ENCODE measurements at places on chromosomes 1 and 21. TPM values are rescaled to one million over a fixed set of nuclear protein-coding genes. Genes with fewer than 3 reads are reported as not detected.

DNA sequence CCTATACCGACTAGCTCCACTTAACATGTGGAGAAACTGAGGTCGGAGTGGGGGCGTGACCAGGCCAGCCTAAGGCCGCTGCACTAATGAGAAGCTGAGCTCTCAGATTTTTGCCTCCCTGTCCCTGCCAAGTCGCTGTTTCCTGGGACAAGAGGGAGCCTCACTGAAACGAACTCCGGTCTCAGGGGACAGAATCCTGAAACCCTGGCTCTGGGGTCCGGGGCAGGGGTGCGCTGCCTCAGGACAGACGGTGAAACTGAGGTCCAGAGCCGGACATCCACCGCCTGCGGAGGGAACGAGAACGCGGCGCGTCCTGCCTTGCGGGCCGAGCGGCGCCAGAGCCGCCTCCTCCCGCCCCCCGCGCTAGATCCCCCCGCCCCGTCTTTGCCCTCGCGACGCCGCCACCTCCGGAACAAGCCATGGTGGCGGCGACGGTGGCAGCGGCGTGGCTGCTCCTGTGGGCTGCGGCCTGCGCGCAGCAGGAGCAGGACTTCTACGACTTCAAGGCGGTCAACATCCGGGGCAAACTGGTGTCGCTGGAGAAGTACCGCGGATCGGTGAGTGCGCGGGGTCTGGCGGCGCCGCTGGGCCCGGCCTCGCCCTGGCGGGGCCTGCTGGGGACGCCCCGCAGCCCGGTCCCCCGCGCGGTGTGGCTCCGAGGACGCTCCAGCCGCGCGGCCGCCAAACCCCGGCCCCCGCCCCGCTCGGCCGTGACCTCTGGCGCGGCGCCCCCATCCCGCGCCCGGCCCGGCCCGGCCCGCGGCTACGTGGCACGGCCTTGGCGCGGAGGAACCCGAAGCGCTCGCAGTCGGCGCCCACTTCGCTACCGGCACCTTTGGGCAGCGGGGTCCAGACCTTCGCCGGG is at the start of gene GPX7:
Gene GPX7, plus strand, starts transcription at position 381 of the 865 bp plus-strand sequence. Its CDS starts 39 bp downstream, at position 420.
- peaks cover 18% of the 10 kb centered on the region for H3K4me1 ChIP-seq
- peak within 1 kb of the TSS; percentile 82 for H3K27ac ChIP-seq
- H3K36me3 ChIP-seq, result peaks cover 7% of the 10 kb centered on the region

GRCh38 chr1:83942914-83943313 is 56.0 kb downstream of the TTLL7 start:
- H3K4me1 ChIP-seq, result no peaks in the 10 kb centered on the region
- no peak overlapping the region for H3K27ac ChIP-seq
- DNase-seq, result no peak
- peaks cover 4% of the 10 kb centered on the region for H3K36me3 ChIP-seq

DNA sequence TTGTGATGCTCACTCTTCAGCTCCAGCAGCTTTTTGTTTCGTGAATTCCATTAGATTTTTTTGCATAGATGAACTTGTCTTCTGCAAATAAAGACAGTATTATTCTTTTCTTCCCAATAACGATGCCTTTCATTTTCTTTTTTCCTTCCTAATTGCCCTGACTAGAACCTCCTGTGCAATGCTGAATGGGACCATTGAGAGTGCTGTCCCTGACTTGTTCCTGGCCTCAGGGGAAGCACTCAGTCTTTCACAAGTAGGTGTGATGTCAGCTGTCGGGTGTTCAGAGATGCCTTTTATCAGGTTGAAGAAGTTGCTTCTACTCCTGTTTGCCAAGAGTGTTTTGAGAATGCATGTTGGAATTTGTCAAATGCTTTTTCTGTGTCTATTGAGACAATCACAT is 64.3 kb upstream of the ADARB1 start:
- H3K36me3 ChIP-seq, result no peaks in the 10 kb centered on the region
- peaks cover 36% of the 10 kb centered on the region for H3K4me1 ChIP-seq
- DNase-seq, result no peak
- no peak overlapping the region for H3K27ac ChIP-seq
- H3K4me3 ChIP-seq, result no peak overlapping the region

CLDN19 gene
- total RNA-seq, result not detected

HYI gene
- total RNA-seq, result 43.2 TPM

DNA sequence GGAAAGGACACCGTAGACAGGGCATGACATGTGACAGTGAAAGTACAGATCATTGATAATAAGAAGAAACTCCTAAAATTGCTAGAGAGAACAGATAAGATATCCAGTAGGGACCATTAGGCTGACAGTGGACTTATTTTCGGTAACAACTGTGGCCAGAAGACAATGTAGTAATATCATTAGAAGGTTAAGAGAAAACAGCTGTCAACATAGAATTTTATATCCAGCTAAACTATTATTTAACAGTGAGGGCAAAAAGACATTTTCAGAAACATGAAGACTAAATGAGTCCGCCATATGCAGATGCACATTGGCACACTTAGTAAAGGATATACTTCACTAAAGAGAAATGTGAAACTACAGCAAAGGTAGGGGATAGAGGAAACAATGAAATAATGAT is 95.4 kb upstream of the GUCA2B start:
- no peaks in the 10 kb centered on the region for H3K4me1 ChIP-seq
- no peak for DNase-seq
- no peak overlapping the region for H3K4me3 ChIP-seq

- H3K27me3 ChIP-seq, result no peaks in the 10 kb centered on the region
- peak overlapping the region; percentile 45 for H3K27ac ChIP-seq
- H3K4me1 ChIP-seq, result peaks cover 8% of the 10 kb centered on the region
- peaks cover 38% of the 10 kb centered on the region for H3K36me3 ChIP-seq
Measured at GRCh38 chr1:114458237-114458777, 52.7 kb downstream of the TRIM33 start.

- peaks cover 5% of the 10 kb centered on the region for H3K36me3 ChIP-seq
- H3K27ac ChIP-seq, result peak overlapping the region; percentile 52
Measured at GRCh38 chr1:219324629-219325367, 151.1 kb downstream of the LYPLAL1 start.

PRDM2 gene
- total RNA-seq, result 51.7 TPM

- DNase-seq, result no peak
- no peaks in the 10 kb centered on the region for H3K27me3 ChIP-seq
- H3K4me3 ChIP-seq, result peak overlapping the region; percentile 39
- H3K27ac ChIP-seq, result peak overlapping the region; percentile 86
Measured at GRCh38 chr1:201766131-201766866, 62.7 kb upstream of the IPO9 start.

KCNJ9 gene
- total RNA-seq, result not detected

KIF26B gene
- 8.6 TPM for total RNA-seq

DNA sequence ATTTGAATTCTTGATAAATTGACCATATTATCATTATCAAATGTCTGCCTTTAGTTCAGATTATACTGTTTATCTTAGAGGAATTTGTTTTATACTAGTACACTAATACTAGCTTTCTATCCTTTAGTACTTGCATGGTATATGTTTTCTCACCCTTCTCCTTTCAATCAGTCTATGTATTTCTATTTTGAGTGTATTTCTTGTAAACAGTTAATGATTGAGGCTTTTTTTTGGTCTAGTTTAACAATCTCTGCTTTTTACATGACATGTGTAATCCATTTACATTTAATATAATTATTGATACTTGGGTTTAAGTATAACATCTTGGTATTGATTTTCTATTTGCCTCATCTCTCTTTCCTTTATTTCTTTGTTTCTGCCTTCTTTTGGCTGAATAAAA is 224.9 kb downstream of the CENPF start:
- peaks cover 12% of the 10 kb centered on the region for H3K4me1 ChIP-seq
- H3K4me3 ChIP-seq, result no peak overlapping the region
- H3K27me3 ChIP-seq, result no peaks in the 10 kb centered on the region
- no peak for DNase-seq
- no peak overlapping the region for H3K27ac ChIP-seq

- no peaks in the 10 kb centered on the region for H3K27me3 ChIP-seq
- no peak overlapping the region for H3K27ac ChIP-seq
- DNase-seq, result peak; percentile 46
- H3K4me1 ChIP-seq, result no peaks in the 10 kb centered on the region
- no peaks in the 10 kb centered on the region for H3K36me3 ChIP-seq
Measured at GRCh38 chr1:178500091-178500770, 3.5 kb upstream of the CLEC20A start.

CRABP2 gene
- 146 TPM for total RNA-seq

DNA sequence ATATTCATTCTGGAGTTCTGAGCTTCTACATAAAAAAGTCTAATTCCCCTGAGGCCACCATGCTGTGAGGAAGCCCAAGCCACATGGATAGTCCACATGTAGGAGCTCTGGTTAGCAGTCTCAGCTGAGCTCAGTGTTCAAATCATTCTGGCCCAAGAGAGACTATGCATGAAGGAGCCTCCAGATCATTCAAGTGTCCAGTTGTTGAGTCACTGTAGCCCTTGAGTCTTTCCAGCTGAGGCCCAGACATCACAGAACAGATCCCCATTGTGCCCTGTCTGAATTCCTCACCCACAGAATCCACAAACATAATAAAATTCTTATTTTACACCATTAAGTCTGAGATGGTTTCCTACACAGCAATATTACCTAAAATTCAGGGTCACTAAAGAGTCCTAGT is 107.0 kb upstream of the NGF start:
- no peaks in the 10 kb centered on the region for H3K36me3 ChIP-seq
- DNase-seq, result no peak
- H3K4me3 ChIP-seq, result no peak overlapping the region
- no peak overlapping the region for H3K27ac ChIP-seq

DNA sequence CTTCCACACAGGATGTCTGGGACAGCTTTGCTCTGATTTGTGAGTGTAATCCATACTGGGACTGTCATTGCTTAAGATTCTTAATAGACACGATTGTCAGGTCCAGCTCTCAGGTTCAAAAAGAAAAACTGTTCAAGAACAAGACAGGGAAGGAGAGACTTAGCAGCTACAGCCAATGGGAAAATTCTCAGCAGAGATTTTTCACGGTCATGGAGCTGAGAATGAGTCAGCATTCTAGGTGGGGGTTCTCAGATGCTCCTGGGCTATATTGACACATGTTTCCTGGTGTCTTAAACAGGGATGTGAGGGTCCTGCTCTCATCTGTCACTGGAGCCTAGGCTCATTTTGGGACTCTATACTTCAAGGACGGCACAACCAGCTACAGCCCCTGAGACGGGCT is 318.3 kb downstream of the RRAGC start:
- no peaks in the 10 kb centered on the region for H3K36me3 ChIP-seq
- H3K27ac ChIP-seq, result no peak overlapping the region
- no peak for DNase-seq
- peaks cover 7% of the 10 kb centered on the region for H3K4me1 ChIP-seq

- no peaks in the 10 kb centered on the region for H3K36me3 ChIP-seq
- no peaks in the 10 kb centered on the region for H3K4me1 ChIP-seq
- DNase-seq, result no peak
- H3K4me3 ChIP-seq, result no peak overlapping the region
- H3K27me3 ChIP-seq, result peaks cover 67% of the 10 kb centered on the region
Measured at GRCh38 chr1:200053091-200053490, 25.6 kb downstream of the NR5A2 start.

DNA sequence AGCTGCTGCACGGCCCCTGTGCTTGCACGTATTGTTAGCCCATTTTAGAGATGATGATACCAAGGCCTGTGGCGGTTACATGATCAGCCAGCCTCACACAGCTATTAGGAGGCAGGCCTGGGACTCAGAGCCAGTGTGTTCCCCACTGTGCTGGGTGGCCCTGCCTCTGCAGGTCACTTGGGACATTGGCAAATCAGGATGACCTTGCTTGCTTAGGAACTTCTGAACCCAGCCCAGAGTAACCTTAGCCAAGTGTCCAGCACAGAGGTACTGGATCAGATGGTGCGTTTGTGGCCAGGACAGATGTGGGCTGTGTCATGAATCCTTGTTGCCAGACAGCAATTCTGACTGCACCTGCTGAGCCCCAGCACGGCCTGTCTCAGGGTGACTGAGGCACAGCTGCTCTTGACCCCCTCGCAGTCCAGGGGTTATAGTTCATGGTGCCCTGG is 28.1 kb downstream of the LDLRAP1 start:
- no peaks in the 10 kb centered on the region for H3K36me3 ChIP-seq
- DNase-seq, result no peak
- H3K4me3 ChIP-seq, result no peak overlapping the region
- H3K27me3 ChIP-seq, result no peaks in the 10 kb centered on the region
- no peak overlapping the region for H3K27ac ChIP-seq
- H3K4me1 ChIP-seq, result peaks cover 55% of the 10 kb centered on the region

TRIM67 gene
- total RNA-seq, result 0.39 TPM

RHOC gene
- 296 TPM for total RNA-seq

DNA sequence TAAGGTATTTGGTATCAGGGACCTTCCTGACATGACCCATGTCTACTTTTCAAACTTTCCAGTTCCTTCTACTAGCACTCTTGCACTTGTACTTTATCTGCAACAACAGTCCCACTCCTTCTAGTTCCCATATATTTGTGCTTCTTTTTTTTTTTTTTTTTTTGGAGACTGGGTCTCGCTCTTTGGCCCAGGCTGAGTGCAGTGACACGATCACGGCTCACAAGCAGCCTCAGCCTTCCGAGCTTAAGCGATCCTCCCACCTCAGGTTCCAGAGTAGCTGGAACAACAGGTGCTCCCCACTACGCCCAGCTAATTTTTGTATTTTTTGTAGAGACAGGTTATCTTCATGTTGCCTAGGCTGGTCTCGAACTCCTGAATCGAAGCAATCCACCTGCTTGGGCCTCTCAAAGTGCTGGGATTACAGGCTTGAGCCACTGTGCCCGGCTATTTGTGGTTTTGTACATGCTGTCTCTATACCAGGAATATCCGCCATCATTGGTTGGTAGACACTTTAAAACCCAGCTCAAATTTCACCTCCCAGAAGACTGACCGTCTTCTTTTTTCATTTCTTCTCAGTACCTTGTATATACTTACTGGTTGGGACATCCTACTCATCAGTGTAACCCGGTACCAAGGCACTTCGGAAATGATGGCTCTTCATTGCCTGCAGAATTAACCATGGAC is 1.1 kb downstream of the ZMYM1 start:
- H3K36me3 ChIP-seq, result peaks cover 14% of the 10 kb centered on the region
- H3K27ac ChIP-seq, result peak overlapping the region; percentile 98
- peaks cover 22% of the 10 kb centered on the region for H3K4me1 ChIP-seq
- H3K27me3 ChIP-seq, result peaks cover 2% of the 10 kb centered on the region
- H3K4me3 ChIP-seq, result peak overlapping the region; percentile 98
- DNase-seq, result no peak

- H3K27me3 ChIP-seq, result no peaks in the 10 kb centered on the region
- DNase-seq, result no peak
- H3K27ac ChIP-seq, result peak overlapping the region; percentile 89
- no peak overlapping the region for H3K4me3 ChIP-seq
- H3K4me1 ChIP-seq, result peaks cover 88% of the 10 kb centered on the region
- peaks cover 4% of the 10 kb centered on the region for H3K36me3 ChIP-seq
Measured at GRCh38 chr1:2274929-2275475, 46.9 kb downstream of the SKI start.

- no peak for DNase-seq
- peak within 1 kb of the TSS; percentile 68 for H3K4me3 ChIP-seq
- peaks cover 1% of the 10 kb centered on the region for H3K36me3 ChIP-seq
Measured at GRCh38 chr1:52632732-52633290, at the start of gene SHISAL2A. Gene SHISAL2A (plus strand): TSS chr1:52633168. CDS start chr1:52633494, 326 bp downstream.

- H3K4me1 ChIP-seq, result no peaks in the 10 kb centered on the region
- no peak overlapping the region for H3K4me3 ChIP-seq
- H3K27ac ChIP-seq, result no peak overlapping the region
- H3K36me3 ChIP-seq, result no peaks in the 10 kb centered on the region
Measured at GRCh38 chr1:241962153-241962552, 4.6 kb downstream of the BECN2 start.

- H3K4me1 ChIP-seq, result peaks cover 74% of the 10 kb centered on the region
- DNase-seq, result no peak
- no peaks in the 10 kb centered on the region for H3K27me3 ChIP-seq
- peak overlapping the region; percentile 66 for H3K4me3 ChIP-seq
- H3K36me3 ChIP-seq, result no peaks in the 10 kb centered on the region
- peak overlapping the region; percentile 91 for H3K27ac ChIP-seq
Measured at GRCh38 chr1:67748630-67749029, 63.6 kb downstream of the GADD45A start.

OSCP1 gene
- 5.0 TPM for total RNA-seq

- no peaks in the 10 kb centered on the region for H3K27me3 ChIP-seq
- H3K4me3 ChIP-seq, result no peak overlapping the region
- H3K36me3 ChIP-seq, result no peaks in the 10 kb centered on the region
- H3K4me1 ChIP-seq, result peaks cover 40% of the 10 kb centered on the region
- H3K27ac ChIP-seq, result no peak overlapping the region
- no peak for DNase-seq
Measured at GRCh38 chr1:66493731-66494130, 40.2 kb upstream of the SGIP1 start.
